ENCODE measurements at places on chromosomes 4 and X. TPM values are rescaled to one million over a fixed set of nuclear protein-coding genes. Genes with fewer than 3 reads are reported as not detected.

The FAM47B gene
- not detected for total RNA-seq

The SMIM10 gene
- 0.34 TPM for total RNA-seq

The GABRB1 gene
- total RNA-seq, result not detected

The EGFL6 gene
- 0.58 TPM for total RNA-seq

The COL4A5 gene
- not detected for total RNA-seq

The AR gene
- total RNA-seq, result 0.21 TPM

The GABRG1 gene
- not detected for total RNA-seq

The TEX13D gene
- 0.10 TPM for total RNA-seq

The LRAT gene
- total RNA-seq, result not detected

The NWD2 gene
- not detected for total RNA-seq

The ARX gene
- total RNA-seq, result not detected

The SPANXN4 gene
- total RNA-seq, result not detected

The ADAM29 gene
- total RNA-seq, result not detected

The SLC2A9 gene
- 0.10 TPM for total RNA-seq

The SMIM31 gene
- not detected for total RNA-seq

The PDZD4 gene
- total RNA-seq, result 4.9 TPM

The MAGEA12 gene
- not detected for total RNA-seq

The NPY2R gene
- total RNA-seq, result not detected

The TLL1 gene
- not detected for total RNA-seq

The IL13RA1 gene
- total RNA-seq, result 1.5 TPM

The SPOCK3 gene
- not detected for total RNA-seq

The HHIP gene
- total RNA-seq, result not detected

The INTU gene
- 0.19 TPM for total RNA-seq

The TACR3 gene
- total RNA-seq, result not detected

The SSX3 gene
- not detected for total RNA-seq

Data from activated CD4-positive, alpha-beta memory T cell treated with anti-CD3 and anti-CD28 coated beads for 36 hours (primary cell).